ENCODE measurements at places on chromosomes 3 and 15. TPM values are rescaled to one million over a fixed set of nuclear protein-coding genes. Genes with fewer than 3 reads are reported as not detected.

DNA sequence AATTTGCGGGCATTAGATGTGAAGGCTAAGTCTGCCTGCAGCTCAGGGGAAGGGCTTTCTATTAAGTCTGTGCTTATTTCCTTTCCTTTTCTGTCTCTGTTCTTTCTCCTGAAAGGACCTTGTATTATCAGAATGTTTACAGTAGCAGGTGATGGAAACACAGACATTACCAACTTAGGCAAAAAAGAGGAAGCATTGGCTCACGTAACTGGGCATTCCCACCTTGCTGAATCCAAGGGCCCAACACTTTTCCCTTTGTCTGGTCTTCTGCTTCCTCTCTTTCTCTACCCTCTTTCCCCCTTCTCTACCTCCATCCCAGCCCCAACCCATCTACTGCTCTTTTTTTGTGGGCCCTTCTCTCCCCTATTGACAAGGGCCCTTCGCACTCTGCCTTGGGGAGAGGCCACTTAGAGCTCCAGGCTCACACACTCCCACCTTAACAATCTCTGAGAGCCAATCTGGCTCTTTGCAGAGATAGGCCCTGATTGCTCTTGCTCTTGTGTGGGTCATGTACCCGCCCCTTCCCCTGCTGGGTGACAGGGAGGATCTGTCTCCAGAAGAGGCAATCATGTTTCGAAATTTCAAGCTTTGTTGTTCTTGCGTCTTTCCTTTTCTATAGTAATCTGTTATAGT is 35.0 kb downstream of the ACAA1 start:
- DNase-seq, result no peak

GRCh38 chr3:66297900-66298299 is 77.1 kb downstream of the SLC25A26 start:
- DNase-seq, result no peak

Gene A4GNT
- not detected for total RNA-seq

- no peak for DNase-seq
Observed at GRCh38 chr3:148090156-148090555, 607.5 kb upstream of the AGTR1 start.

DNA sequence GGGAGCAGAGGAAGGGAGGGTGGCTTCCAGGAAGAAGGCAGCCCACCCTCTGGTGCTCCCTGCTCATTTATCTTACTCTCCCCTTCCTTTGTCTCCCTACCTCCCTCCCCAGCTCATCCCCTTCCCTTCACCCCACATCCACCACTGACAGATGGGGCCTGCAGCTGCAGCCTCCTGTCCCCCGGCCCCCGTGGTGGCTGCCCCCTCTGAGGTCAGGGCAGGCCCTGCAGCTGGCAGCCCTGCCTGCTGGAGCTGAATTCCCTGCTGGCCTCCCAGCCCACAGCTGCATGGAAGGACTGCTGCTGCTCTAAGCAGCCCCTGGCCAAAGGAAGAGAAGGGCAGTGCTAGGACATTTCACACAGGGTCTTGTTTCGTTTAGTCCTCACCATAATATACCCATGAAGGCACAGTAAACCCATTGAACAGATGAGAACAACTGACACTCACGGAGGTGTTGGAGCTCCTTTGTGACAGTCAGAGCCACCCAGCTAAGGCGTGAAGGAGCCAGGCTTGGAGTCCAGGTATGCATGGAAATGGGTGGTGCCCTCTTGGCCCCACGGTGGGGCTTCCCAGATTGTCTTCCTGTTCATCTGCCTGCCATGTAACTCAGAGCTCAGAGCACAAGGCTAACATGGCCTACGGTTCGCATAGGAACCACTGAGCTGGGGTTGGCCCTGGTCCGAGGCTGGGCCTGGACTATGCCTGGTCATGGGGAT is 121.7 kb upstream of the PRR20G start:
- DNase-seq, result no peak

DNA sequence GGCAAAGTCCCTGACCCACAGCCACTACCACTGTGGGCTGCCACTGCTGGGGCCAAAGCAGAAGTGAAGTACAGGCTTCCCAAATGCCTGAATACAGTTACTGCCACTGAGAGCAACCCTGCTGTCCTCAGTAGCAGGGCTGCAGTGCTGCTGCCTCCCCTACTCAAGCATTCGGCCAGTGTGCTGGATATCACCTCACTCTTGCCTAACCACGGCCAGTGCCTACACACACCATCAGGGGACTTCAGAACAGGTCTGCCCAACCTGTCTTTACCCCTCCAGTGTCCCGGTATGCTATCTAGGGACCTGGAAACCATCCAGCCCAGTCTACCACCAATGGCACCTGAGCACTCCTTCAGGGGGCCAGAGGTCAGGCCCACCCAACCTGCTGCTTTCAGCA is 261.5 kb upstream of the COL8A1 start:
- no peak for DNase-seq

GRCh38 chr3:194720048-194720447 is 34.4 kb downstream of the FAM43A start:
- DNase-seq, result no peak

GRCh38 chr3:187836823-187837770 is 91.8 kb upstream of the BCL6 start:
- no peak for DNase-seq

- no peak for DNase-seq
Observed at GRCh38 chr3:15502616-15503015, 18.9 kb downstream of the COLQ start.

DNA sequence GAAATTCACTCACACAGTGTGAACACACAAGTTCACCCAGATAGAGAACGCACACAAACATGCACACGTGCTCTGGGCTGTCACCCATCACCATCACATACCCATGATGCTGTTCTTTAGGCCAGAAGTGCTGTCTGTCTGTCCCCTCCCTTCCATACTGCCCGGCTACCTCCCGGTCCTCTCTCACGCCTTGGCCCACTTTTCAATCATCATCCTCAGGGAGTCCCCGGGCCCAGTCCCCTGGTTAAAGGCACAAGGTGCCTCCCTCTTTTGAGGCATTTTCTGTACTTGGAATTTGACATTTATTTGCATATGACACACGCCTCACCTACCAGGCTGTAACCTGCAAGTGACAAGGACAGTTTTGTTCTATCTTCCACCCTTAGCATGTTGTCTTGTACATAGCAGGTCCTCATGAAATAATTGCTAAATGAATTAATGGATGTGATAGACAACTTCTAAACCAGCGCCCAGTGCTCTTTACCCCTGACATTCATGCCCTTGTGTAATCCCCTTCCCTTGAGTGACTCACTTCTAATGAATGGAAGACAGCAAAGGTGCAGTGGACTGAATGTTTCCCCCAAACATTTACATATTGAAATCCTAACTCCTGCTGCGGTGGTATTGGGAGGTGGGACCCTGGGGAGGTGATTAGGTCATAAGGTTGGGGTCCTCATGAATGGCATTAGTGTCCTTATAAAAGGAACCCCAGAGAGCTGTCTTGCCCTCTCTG is 73.9 kb upstream of the ADPGK start:
- DNase-seq, result no peak

DNA sequence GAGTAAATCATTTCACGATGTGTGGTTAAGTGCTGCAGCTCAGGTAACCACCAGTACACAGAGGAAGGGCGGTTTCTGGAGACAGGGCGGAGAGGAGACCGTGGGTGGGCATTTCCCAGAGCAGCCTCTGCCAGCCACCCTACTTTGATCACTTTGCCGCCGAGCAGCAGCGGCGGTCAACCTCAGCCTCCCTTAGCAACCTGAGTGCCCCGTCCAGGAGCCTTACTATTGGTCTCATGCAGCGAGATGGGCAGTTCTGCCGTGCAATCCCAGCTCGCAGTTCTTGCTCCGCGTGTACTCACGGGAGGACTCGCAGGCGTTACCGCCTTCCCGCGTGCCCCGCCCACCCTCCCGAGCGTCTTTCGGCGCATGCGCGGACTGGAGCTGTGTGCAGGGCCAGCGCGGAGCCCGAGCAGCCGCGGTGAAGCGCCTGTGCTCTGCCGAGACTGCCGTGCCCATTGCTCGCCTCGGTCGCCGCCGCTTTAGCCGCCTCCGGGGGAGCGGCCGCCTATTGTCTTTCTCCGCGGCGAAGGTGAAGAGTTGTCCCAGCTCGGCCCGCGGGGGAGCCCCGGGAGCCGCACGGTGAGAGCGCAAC is at the start of gene AKAP13:
Gene AKAP13 (plus strand): TSS at position 387 of the 595 bp plus-strand sequence. CDS start 105,118 bp downstream, outside the sequence.
- peak; percentile 88 for DNase-seq

Gene C3orf80
- 0.13 TPM for total RNA-seq

DNA sequence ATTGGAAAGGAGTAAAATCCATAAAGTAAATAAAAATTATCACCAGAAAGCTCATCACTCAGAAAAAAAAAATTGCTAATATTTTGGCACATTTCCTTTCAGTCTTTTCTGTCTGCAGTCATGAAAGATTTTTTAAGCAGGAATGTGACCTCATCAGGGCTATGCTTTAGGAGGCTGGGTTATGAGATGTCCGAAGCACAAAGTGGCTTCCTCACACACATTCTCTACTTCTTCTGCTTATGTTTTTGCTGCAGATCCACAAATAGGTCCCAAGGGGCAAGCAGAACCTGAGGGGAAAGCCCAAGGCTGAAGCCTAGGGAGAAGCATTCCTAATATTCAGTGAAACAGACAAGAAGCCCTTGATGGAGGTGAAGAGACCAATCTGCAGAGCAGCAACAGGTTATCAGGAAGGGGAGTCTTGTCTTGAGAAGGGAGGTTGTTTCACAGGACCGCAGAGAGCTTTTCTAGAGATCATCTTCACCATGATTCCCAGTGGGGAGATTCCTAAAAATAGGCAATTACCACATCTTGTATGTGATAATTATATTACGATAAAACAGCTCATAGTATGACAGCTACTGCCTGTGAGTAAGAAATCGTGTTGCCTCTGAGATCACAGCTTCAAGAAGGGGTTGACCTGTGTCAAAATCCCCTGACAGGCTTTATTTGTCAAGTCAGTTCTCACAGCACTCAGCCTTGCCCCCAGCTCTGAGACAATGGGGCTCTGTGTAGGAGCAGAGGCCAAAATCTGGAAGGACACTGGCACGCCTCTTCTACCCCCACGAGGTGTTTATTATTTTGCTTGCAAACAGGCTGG is 60.5 kb downstream of the IGF2BP2 start:
- no peak for DNase-seq

Gene THRB
- total RNA-seq, result not detected

Gene FBXW12
- total RNA-seq, result not detected

DNA sequence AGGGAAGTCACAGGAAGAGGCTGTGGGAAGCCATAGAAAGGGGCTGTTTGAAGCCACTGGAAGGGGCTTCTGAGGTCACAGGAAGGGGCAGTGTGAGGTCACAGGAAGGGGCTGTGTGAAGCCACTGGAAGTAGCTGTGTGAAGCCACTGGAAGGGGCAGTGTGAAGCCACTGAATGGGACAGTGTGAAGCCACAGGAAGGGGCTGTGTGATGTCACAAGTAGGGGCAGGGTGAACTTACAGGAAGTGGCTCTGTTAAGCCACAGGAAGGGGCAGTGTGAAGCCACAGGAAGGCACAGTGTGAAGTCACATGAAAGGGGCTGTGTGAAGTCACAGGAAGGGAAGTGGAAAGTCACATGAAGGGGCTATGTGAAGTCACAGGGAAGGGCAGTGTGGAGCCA is 33.1 kb downstream of the GASK1A start:
- DNase-seq, result no peak

DNA sequence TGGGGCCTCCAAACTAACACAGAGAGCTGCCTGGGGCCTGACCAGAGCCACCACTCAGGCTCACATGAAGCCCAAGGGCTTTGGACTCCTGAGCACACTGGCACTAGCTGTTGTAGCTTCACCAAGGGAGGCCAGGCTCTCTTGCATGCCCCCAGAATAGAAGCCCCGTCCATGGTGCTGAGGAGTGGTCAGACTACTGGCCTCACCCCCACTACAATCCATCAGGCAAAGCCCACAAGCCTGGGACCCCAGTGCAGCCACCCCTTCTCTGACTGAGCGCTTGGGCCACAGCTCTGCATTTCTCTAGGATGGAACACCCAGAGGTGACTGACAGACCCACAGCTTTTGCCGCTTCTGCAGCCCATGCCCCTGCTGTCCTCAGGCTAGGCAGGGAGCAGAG is 180.8 kb downstream of the PYDC2 start:
- DNase-seq, result no peak

DNA sequence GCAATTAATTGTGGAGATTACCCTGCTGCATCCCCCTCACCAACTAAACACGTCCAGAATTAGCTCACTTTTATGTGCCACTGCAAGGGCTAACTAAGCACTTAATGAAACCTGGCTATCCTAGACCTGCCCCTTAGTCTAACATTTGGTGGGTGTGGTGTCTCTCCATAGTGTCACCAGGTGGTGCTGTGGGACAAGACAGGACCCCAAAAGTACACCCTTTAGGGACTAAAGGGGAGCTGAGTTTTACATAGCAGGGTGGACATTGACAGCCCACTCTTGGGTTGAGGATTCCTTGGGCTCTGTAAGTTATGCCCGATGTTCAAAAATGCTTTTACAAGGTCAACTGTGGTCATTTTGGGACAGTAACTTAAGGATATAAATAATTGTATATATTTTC is 5.7 kb downstream of the DUT start:
- DNase-seq, result no peak

Gene TJP1
- 0.22 TPM for total RNA-seq

Gene GRK7
- total RNA-seq, result not detected

DNA sequence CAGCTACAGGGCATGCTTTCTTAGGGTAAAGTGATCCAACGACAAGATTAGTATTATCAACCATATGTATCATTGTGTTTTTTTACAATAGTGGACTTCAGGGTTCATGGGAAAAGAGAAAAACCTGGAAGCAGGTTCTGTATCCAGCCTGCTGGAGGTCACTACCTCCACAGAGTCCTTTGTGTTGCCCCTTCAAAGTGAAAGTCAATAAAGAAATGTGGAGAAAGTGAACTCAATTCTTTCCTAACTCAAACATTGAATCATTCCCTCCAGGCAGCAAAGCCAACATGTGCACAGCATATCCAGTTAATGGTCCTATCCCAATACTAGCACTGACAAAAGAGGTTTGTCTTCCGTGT is 45.4 kb downstream of the FGF7 start:
- DNase-seq, result no peak

Gene GOLGA6L7
- not detected for total RNA-seq

Gene GXYLT2
- not detected for total RNA-seq

Gene RAD51
- 39.7 TPM for total RNA-seq

DNA sequence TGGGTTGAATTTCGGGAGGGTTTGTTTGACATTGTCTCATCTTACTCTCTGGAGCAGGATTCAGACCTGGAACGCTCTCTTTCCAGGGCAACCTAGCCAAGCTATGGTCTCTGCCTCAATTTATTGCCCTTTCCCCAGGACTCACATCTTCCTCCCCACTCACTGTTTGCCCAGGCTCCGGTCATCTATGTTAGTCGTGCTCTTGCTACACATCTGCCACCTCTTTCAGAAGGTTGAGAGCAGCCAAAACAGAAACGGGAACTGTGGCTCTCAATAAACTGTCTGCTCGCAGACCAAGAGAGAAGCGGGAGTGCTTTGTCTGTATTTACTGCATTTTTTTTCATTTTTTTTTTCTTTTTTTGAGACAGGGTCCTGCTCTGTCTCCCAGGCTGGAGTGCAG is 81.6 kb downstream of the ST6GAL1 start:
- DNase-seq, result no peak

Gene CCR3
- not detected for total RNA-seq

GRCh38 chr15:88717382-88718031 is 78.7 kb downstream of the ISG20 start:
- no peak for DNase-seq

Gene TMEM62
- total RNA-seq, result 7.9 TPM

- DNase-seq, result no peak
Observed at GRCh38 chr3:171266034-171266739, 194.0 kb downstream of the TNIK start.
